ENCODE measurements at places on chromosomes 12 and 14.

DNA sequence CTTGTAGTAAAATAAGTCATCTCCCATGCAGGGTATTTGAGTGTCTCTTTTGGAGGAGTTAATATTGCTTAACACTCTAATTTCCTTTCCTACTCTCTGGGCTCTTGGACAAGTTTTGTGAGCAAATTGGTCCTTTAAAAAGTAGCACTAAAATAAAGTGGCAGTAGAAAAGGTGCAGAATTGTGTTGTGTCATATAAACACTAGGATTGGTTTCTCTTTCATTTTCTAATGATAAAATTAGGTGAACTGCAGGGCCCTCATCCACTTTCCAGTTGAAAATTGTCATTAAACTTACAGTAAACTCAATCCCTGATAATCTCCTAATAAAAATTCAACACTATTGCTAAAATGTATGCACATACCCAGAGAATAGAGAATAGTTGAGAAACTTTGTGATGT lies 42.6 kb upstream of the REP15 start:
- no peak for DNase-seq

GRCh38 chr14:82759656-82760055 lies 1226.0 kb upstream of the SEL1L start:
- no peak for DNase-seq

DNA sequence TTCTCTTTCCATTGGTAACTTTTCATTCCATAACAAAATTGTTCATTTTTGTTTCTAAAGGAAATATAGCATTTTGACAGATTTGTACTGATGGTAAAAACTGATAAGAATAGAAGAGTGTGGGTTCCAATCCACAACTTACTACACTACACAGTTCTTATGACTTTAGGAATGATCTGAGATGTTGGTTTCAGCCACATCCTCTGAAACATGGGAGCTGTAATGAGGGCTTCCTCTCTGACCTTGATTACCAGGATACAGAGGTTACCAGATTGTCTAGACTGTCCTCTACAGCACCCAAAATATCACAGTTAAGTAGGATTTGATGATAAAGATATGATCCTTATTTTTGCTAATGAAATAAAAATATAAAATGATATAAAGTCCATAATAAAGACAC lies 1184.6 kb downstream of the FLRT2 start:
- DNase-seq: no peak

- no peak for DNase-seq
Measured at GRCh38 chr12:120343039-120343537, 15.5 kb upstream of the PLA2G1B start.

DNA sequence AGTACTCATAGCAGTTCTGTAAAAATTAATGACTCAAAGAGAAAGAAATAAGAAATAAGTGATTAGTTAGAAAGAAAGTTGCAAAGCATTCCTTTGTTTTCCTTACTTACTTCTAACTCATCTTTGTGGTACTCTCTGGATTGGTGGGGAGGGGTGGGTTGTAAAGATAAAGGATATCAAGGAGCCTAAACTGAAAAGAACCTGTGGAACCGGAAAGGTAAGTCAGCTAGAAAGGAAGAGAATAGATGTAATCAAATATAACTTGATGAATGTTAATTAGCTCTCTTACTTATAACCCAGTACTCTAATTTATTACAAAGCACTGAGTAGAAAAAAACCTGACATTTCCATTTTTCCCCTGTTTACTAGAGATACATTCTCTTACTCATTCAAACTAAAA lies 37.5 kb upstream of the KRR1 start:
- DNase-seq: no peak

DNA sequence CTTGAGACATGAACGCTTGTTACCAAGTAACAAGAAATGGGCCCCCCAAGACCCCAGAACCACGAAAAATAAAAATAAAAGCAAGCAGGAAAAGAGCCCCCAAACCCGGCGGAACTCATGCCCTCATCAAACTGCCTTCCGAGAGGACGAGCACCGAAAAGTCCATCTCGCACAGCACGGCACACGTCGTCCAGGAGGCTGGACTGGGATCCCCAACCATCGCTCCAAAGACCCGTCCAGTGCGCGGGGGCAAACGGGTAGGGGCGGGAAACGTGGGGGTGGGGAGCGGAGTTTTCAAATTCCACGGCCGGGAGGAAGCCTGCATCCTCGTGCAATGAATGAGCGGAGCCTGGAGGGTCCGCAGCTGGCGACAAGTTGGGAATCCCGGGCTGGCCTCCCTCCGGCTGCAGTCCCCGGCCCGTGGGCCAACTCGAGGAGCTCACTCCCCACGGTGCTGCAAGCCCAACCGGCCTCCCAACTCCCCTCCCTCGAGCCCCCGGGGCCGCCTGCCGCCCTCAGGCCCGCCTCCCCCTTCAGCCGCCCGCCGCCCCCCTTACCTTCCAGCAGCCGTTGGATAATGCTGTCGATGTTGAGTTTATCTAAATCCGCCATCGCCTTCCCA lies 484 bp downstream of the PPP1CC start:
- DNase-seq: no peak

Measured in activated CD8-positive, alpha-beta memory T cell treated with anti-CD3 and anti-CD28 coated beads, Interleukin-2, amount 50 U/mL, for 4 hours (primary cell).